ENCODE measurements at places on chromosomes 16 and 17.

DNA sequence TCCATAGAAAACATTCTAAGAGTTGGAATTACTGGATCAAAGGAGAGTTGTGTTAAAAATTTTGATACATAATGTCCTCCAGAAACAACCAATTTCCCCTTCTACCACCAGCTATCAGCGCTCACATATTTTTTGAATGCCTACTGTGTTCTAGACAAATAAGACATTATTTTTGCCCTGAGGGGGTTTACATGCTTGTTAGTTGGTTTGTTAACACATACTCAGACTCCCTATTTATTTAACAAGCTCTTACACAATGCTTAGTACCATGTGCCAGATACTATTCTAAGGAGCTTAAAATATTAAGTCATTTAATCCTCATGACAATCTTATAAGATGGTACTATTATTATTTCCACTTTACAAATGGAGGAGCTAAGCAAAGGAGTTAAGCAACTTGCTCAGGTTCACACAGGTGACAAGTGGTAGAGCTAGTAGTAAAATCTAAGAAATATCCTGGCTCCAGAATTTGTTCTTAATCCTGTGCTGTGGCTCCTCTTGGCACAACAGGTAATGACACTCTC lies 194.2 kb downstream of the UTP18 start:
- no peak for DNase-seq

DNA sequence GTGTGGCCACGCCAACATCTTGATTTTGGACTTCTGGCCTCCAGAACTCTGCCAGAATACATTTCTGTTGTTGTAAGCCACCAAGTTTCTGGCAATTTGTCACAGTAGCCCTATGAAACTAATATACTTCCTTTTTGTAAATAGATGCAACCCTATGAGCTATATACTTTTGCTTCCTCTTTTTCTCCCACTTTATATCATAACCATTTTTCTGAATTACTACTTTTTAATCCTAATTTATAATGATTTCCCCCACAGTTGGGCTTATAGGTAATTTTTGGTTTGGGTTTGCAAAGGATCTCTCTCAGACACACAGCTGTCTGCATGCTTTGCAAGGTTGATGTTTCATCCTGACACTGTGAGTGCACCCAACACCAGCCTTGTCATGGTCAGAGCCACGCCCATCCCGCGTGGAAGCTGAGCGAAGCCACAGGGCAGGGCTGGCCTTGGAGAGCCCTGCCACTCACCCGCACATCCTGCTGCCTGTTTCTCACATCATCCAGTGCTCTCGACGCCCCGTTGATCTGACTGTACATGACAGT lies 5.8 kb downstream of the TRIM25 start:
- no peak for DNase-seq

DNA sequence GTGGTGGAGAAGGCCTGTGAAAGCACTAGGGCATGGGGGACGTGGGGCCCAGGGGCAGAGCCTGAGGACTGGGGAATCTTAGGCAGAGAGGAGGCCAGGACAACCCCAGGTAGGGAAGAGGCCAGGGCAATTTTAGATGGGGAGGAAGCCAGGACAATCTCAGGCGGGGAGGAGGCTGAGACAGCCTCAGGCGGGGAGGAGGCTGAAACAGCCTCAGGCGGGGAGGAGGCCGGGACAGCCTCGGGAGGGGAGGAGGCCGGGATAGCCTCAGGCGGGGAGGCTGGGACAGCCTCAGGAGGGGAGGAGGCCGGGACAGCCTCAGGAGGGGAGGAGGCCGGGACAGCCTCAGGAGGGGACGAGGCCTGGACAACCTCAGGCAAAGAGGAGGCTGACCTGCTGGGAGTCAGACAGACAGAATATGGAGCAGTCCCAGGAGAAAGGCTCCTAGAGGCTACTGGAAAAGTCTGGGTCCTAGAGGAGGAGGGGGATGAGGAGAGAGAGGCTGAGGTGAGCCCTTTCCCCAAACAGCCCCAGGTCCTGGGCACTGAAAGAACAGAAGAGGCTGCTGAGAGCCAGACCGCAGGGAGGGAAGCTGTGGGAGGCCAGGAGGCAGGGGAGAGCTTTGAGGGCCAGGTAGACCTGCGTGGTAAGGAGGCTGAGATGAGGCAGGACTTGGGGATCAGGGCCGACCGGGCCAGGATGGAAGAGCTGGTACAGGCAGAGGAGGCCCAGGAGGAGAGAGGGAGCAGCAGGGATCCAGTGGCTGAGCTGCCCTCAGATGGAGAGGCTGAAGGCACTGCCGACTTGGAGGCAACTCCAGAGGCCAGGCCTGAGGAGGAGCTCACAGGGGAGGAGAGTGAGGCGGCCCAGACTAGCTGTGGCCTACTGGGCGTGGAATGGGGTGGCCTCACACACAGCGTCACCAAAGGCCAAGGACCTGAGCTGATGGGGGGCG lies 1.6 kb downstream of the APOBR start:
- no peak for DNase-seq

- DNase-seq, result peak; percentile 13
Measured at GRCh38 chr16:52861614-52862022, 191.1 kb downstream of the CHD9NB start.

- no peak for DNase-seq
Measured at GRCh38 chr17:8855477-8856204, 11.8 kb downstream of the PIK3R6 start.

DNA sequence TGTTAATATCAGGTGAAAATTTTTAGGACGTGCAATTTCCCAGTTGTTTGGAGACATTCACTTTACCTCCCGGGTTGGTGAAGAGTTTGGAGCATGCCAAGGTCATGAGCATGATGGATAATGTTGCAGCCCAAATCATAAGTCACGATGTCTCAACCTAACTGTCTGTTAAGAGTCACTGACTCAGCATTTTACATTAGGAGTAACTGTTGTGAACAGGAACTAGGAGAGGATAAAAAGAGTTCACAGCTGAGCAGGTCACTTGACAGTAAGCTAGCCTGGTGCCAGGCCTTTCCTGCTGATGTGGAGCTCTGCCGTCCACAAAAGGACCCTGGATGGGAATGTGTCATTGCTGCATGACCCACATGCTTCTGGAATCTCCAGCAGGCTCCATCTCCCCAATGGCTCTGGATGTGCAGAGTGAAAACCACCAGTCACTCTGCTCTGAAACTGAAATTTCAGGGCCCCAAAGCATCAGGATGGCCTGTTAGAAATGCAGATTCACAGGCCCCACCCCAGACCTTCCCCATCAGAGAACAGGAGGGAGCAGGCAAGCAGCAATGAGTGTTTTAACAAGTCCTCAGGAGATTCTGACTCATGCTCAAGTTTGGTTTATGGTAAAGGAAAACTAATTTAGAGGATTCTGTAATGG lies 371.6 kb upstream of the MAF start:
- DNase-seq, result no peak

DNA sequence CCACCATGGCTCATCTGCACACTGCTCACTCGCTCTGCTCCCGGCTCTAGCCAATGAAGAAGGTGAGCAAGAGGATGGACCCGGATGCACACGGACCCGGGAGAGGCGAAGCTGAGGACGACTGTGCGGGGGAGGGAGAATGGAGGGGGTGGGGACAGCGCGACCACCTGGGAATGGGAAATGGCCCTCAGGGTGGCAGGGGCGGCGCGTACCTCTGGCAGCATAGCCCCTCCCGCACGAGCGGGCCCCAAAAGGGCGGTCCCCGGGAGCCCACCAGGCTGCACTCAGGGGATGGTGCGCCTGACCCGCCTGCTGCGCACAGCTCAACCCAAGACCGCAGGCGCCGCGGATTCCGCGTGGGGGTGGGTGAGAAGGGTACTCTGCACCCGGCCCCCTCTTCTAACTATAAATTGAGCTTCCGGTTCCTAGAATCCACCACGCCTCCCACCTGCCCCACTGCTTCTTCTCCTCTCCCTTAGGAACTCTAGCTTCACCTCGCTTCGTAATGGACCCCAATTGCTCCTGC lies 6.1 kb downstream of the MT1H start:
- peak; percentile 70 for DNase-seq

DNA sequence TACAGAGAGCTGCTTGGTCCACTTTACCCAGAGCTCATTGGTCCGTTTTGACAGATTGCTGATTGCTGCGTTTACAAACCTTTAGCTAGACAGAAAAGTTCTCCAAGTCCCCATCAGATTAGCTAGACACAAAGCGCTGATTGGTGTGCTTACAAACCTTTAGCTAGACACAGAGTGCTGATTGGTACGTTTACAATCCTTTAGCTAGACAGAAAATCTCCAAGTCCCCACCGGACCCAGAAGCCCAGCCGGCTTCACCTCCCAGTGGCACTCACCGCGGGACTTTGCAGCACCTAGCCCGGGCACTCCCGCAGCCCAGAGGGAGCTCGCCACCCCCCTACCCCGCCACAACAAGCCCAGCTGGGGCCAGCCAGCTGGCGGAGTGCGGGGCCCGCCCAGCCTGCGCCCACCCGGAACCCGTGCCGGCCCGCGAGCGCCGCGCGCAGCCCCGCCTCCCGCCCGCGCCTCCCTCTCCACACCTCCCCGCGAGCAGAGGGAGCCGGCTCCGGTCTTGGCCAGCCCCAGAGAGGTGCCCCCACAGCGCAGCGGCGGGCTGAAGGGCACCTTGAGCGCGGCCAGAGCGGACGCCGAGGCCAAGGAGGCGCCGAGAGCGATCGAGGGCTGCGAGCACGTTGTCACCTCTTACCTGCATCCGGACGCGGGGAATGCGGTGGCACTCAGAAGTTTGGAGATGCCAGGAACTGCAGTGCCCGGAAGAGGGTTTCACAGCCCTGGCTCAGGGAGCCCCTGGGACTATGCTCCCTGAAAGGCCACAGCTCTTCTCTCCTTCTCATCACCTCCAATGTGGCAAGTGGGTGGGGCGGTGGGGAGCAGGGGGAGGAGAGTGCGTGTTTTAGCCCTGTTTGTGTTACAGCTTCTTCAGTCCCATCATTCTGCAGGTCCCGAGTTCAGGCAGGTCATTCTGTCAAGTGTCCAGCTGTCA lies 1504.5 kb downstream of the CDH11 start:
- peak; percentile 16 for DNase-seq

DNA sequence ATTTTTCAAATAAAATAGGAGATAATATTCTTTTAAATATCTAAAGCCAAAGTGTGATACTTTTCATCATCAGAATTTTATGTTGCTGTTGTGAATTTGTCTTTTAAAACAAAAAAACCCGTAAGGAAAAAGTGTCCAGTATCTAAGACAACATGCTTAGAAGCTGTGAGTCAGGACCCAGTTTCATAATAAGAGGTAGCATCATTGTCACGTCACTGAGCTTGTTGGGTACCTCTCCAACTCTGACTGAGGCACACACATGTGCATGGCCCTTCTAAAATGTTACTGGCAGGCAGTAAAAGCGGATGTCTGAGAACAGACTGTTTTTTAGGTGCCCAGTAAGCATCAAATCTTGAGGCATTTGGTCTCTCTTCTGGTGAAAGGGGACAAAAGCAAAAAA lies 2.5 kb downstream of the CIAPIN1 start:
- no peak for DNase-seq

GRCh38 chr17:6577686-6578263 lies 21.4 kb upstream of the PITPNM3 start:
- peak; percentile 70 for DNase-seq

DNA sequence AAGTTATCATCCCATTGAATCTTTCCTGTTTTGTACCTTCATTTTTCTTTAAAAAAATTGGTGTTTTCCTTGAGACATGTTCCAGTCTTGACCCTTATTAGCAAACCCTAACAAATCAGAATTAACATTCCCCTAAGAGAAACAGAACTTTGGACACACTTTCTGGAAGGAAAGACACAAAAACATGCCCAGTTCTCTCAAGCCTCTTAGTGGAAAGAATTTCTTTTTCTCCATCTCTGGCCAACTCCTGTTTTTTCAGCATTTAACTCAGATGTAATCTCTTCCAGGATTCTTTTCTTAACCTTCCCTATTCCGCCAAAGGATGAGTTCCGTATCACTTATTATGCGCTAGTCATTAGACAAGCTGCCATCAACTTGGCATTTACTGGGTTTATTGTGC lies 23.9 kb upstream of the CDH8 start:
- DNase-seq, result no peak

DNA sequence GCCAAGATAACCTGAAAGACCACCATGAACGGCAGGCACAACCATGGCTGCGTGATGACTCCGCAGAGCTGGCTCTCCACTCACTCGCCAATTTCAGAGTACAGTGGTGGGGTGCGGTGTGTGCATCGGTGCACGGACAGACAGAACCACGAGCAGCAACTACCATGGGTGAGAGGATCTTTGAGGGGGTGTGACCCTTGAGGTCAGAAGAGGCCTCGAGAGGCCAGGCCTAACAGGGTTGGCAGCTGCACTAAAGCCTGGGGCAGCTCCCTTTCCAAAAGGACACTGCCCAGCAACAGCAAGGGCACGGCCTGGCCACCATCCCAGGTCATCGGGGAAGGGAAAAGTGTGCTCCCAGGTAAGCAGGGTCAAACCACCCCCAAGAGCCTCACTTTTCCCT lies 1.9 kb upstream of the ECI1 start:
- DNase-seq, result peak; percentile 24

DNA sequence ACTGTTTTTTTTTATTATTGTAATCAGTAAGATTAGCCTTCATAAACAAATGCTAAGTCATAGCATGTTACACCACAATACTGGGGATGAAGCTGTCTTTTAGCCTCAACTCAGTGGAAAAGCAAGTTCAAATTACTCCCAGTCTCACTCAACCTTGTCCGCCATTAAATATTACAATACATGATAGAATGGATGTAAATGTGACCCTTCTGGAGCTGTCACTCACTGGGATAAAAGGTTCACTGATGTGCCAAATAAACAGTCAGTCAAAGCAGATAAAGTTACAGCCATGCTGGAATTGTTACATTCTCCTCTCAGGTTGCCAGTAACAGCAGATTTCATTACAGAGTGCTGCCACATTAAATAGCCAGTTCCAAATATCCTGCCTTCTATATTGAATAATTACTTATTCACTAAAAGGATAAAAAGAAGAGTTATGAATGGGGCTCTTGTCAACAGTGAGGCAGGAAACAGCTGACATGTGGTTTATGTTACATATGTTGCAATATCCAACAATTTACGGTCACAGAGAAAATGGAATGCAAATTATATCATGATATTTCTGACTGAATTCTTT lies 53.4 kb downstream of the BRIP1 start:
- no peak for DNase-seq

GRCh38 chr17:82985428-82985805 lies 94.0 kb upstream of the METRNL start:
- peak; percentile 38 for DNase-seq

- no peak for DNase-seq
Measured at GRCh38 chr16:71259086-71259485, 28.6 kb upstream of the HYDIN start.

Measured in H7 (cell line).